ENCODE measurements at places on chromosomes 7 and 10. TPM values are rescaled to one million over a fixed set of nuclear protein-coding genes. Genes with fewer than 3 reads are reported as not detected.

CDK14 gene
- total RNA-seq: 0.80 TPM

LSM5 gene
- total RNA-seq: 125 TPM

C10orf62 gene
- not detected for total RNA-seq

PRXL2A gene
- total RNA-seq: 15.1 TPM

FXYD4 gene
- not detected for total RNA-seq

AP5Z1 gene
- total RNA-seq: 35.2 TPM

PAX4 gene
- total RNA-seq: not detected

Data from activated naive CD4-positive, alpha-beta T cell treated with anti-CD3 and anti-CD28 coated beads, Interleukin-2, amount 50 U/mL, for 72 hours (primary cell).